T-helper 1 cell (primary cell): ENCODE measurements at places on chromosomes 3 and 15.

DNA sequence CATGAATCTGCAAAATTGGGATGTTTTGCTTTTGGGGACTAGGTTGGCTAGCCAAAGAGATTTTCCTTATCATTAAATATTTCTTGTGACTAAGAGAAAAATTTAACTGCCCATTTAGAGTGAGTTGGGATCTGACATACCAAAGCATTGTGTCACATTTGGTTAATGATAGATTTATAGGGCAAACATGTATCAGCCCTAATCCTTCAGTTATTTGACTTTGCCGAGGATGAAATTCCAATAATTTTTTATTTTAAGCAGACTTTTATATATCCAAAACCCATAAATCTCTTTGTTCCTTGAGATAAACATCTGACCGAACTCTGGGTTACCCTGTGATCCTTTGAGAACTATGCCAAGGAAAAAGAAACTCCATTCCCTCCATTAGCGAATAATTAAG is 218.9 kb downstream of the CDIN1 start:
- no peak for DNase-seq

- no peak for DNase-seq
Measured at GRCh38 chr3:124609402-124609801, 120.8 kb upstream of the UMPS start.

- no peak for DNase-seq
Measured at GRCh38 chr15:66452971-66453580, 44.5 kb downstream of the SNAPC5 start.

DNA sequence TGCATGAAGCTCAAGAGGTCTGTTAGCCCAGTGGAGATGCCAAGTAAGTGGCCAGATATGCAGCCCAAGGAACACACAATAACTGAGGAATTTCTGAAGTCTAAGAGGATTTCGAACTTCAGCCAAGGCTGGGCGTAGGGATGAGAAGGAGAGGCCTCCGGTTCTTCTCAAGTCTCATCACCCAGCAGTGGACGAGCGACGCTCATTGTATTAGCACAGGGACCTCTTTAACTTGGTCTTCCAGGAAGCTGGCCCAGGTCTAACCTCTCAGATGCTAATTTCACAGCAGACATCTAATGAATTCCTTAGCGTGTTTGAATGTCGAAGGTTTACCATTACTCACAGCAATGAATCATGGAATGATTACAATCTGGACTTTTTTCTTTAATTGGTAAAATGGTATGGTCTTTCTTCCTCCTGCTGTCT is 85.0 kb downstream of the HES1 start:
- no peak for DNase-seq

DNA sequence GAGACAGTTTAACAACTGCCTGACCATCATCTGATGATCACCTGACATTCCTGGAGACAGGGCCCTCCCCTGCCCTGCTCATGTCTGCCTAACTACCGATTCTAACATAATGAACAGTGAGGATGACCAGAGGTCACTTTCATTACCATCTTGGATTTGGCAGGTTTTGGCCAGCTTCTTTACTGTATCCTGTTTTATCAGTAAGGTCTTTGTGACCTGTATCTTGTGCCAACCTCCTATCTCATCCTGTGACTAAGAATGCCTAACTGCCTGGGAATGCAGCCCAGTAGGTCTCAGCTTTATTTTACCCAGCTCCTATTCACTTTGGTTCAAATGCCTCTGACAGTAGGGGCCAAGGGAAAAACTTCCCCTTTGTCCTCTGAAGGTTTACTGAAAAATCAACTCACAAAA is 40.2 kb downstream of the METTL6 start:
- no peak for DNase-seq

GRCh38 chr3:143433787-143434378 is 314.3 kb downstream of the CHST2 start:
- DNase-seq = peak; percentile 20

DNA sequence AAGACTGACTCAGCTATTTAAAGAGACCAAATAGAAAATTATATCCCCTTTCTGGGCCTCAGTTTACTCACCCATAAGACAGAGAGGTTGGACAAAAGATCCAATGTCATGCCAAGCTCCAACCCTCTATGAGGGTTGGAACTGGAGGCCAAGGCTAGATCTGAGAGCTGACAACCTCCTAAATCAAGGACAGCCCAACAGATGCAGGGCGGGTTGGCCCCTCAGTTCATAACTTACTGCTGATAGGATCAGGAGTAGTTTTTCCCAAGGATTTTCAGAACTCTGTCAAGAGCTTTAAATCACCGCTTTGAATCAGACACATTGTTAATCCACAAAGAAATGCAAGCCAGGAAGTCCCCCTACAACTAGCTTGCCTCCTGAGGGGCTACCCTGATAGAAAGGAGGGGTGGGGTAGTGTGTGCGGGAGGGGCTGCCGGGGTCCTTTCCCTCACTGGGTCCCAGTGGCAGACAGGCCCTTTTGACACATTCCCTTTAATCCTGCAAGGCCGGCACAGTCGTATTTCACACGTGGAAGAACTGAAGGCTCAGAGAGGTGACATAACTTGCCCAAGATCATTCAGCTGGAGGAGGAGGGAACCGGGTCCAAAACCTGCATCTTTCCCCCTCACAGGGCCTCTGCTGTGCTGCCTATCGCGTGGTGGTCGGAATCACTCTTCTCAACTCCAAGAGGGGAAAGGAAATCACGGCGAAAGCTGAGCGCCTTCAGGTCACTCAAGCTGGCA is 21.4 kb downstream of the BMF start:
- DNase-seq = no peak

DNA sequence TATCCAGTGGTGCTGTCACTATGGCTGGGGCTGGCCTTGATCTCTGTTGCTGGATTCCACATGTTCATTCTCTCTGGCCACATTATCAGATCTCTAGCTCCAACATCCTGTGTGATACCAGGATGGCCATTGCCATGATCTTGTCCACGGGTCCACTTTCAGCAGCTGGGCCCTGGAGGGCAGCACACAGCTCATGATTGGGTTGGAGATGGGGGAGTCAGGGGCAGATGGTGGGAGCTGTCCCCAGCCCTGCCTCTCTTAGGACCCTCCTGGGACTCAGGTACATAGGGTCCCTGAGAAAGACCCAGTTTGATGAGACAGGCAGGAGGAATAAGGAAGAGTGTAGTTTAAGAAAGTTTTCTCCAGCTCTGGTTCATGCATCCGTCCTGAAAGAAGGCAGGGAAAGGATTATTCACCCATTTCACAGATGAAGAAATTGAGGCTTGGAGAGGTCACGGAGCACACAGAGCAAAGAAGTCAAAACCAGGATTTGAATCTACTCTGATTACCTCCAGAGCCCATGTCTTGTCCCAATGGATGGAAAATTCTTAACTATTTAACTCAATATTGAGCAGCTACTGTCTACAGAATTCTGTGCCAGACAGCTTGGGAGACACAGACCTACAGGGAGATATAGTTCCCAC is 100.5 kb downstream of the LINGO1 start:
- no peak for DNase-seq

DNA sequence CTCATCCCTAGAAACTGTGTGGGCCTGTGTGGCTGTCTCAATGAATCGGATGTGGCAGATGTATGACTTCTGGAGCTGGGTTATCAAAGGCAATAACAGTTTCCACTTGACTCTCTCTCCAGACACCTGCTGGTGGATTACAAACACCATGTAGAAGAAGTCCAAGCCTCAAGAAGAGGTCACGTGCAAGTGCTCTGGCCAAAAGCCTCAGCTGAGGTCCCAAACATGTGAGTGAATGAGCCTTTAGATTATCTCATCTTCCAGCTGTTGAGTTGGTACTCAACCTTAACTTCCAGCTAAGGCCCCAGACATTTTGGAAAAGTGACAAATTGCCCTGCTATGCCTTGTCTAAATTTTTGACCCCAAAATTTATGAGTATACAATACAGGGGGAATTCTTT is 42.7 kb upstream of the IL12A start:
- no peak for DNase-seq

- DNase-seq = no peak
Measured at GRCh38 chr15:100186960-100187359, 154.8 kb downstream of the ADAMTS17 start.

DNA sequence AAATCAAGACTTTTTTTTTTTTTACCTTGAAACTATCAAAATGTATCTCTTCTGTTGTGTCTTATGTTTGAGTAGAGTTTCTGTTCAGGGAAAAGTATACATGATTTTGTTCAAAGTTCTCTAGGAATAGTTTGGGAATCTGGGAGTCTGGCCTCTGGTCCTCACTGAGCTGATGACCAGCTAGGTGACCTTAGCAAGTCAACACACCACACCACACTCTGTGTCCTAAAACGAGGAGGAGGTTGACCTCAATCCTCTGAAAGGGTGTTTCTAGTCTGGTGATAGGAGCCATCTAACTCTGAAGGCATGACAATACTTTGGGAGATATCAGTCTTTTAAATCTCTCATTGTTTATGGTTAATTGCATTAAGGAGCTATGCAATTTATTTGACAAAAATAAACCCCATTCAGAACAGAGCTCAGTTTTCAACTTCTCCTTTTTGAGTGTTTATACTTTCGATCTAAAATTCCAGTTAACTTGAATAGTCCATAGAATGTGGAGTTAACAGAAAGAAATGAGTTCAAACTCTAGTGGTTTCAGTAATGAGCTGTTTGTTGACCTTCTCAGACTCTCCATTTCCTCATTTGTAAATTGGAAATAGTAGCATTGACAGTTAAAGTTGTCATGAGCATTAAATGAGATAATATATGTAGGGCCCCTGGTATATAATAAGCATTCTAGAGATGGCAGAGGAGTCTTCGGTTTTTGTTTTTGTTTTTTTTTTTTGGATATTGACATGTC is 112.2 kb upstream of the LRRN1 start:
- DNase-seq = no peak

DNA sequence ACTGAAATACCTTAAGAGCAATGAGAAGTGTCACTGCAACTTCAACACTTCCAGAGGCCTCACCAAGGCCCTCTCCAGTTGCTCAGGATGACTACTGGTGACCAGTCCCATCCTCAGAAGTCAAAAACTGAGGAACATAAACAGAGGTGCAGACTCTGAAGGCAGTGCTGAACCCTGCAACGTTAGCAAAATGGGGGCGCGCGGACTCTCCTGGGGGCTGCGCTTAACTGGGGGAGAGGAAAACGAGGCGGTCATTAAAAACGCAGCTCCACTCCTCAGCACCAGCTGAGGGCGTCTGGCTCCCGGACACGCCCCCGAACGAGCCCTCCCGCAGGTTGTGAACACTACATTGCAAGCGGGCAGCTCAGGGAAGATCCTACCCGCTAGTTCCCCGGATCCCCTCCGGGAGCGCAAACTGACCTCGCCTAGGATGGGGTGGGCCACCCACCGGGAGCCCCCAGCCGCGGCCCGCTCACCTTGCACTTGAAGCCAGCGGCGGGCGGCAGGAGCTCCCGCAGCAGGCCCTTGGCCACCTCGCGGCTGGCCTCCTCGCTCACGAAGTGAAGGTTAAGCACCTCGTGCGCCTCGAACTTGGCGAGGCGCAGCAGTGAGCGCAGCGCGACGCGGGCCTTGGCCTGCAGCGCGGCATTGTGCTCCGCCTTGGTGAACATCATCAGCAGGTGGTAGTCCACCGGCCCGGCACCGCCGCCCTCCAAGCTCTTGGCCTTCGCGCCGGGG is 711 bp downstream of the XXYLT1 start:
- peak; percentile 28 for DNase-seq

- DNase-seq = no peak
Measured at GRCh38 chr3:15528854-15529537, 7.5 kb upstream of the COLQ start.

- DNase-seq = no peak
Measured at GRCh38 chr3:31077826-31078225, 183.4 kb upstream of the GADL1 start.

- no peak for DNase-seq
Measured at GRCh38 chr3:58222161-58222724, 11.5 kb upstream of the DNASE1L3 start.

DNA sequence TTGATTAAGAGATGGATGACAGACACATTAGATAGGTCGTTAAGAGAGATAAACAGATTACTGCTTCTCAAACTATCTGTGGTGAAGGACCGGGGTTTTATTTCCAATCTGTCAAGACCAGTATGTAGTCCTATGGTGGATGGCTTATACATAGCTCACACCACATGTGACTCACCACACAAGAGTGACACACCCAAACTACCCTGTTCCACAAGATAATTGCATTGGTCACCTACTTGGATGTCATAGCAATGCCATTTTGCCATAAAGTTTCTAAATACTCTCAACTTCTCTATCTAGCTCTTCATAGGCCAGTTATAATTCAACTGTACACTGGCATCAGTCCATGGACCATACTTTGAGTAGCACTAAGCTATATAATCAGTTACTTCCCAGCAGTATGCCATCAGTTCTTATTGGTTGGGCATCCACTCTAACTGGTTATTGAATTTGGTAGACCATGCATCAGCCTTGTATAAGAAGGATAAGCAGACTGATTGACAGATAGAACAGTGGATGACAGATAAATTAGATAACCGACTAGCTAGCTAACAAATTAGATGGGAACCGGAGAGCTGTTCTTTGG is 11.6 kb downstream of the WWTR1 start:
- DNase-seq = no peak

DNA sequence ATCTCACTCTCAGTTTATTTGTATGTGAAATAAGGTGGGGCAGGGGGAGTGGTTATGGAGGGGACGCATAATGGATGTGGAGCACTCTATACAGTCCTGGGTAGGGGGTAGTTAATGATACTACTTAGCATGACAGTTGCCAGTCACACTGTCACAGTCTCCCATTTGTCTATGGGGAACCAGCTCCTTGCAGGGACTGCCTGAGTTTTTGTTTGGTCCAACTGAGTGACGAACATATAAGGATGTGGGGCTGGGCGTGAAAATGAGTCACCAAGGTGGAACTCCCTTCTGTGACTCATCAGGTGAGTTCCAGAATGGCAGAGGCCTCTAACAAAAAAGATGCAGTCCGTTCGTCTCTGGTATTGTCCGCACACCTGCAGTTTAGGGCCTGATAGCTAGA is 235.3 kb upstream of the ST8SIA2 start:
- DNase-seq = no peak

GRCh38 chr3:173410849-173411248 is 13.3 kb downstream of the NLGN1 start:
- DNase-seq = no peak

DNA sequence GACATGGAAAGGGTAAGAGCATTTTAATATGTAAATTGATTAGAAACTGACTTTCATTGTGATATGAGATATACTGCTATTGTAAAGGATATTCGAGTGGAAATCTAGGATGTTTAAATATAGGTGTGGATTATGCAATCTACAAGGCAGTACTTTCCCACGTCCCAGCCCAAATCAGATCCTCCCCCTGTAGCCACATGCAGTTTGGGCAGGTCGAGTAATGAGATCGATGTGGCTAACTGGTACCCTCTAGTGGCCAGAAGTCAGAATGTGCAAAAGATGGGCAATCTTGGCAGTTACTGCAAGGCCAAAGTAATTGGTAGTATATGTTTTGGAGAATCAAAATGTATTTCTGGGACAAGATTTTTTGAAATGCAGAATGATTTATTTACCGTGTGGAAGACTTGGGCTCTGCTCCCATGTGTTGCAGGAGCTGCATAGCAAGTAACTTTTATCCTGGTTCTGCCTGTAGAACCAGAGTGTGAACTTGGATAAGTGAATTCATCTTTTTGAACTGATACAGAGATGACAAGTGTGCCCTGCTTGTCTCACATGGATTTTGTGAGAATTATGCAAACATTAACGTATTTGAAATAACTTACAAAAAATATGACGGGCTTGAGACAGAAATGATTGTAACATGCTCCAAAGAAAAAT is 94.5 kb upstream of the ADAMTSL3 start:
- DNase-seq = peak; percentile 6

GRCh38 chr3:86104154-86104553 is 886.8 kb downstream of the VGLL3 start:
- DNase-seq = no peak
